ENCODE measurements at places on chromosomes 6 and 20.

DNA sequence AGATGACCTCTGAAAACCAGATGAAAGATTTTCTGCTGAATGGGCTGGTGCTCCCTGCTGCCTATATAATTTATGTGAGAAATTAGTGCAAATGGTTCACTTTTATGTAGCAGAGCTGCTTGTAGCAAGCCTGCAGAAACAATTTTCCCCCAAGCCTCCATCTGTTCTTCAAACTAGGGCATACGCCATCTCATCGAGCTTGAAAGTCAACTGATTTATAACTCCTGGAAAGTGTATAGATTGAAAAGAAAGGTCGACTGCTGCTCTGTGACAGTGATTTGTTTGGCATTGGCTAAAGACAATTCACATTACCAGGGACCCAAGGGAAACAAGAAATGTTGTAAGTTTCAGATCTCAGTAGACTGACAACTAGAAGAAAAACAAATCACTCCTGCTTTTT, 93.3 kb downstream of the PACRG start:
- DNase-seq = no peak

DNA sequence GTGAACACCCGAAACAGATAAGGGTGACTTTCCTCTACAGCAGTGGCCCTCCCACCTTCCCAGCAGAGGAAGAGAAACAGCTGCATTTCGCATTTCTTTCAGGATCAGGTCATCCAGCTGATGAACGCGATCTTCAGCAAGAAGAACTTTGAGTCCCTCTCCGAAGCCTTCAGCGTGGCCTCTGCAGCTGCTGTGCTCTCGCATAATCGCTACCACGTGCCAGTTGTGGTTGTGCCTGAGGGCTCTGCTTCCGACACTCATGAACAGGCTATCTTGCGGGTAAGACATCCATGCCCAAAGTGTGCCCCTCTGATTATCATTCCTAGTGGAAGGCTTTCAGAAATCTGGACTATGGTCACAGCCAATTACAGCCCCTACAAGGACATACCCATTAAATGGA, 27.8 kb upstream of the MROH8 start:
- DNase-seq = no peak

DNA sequence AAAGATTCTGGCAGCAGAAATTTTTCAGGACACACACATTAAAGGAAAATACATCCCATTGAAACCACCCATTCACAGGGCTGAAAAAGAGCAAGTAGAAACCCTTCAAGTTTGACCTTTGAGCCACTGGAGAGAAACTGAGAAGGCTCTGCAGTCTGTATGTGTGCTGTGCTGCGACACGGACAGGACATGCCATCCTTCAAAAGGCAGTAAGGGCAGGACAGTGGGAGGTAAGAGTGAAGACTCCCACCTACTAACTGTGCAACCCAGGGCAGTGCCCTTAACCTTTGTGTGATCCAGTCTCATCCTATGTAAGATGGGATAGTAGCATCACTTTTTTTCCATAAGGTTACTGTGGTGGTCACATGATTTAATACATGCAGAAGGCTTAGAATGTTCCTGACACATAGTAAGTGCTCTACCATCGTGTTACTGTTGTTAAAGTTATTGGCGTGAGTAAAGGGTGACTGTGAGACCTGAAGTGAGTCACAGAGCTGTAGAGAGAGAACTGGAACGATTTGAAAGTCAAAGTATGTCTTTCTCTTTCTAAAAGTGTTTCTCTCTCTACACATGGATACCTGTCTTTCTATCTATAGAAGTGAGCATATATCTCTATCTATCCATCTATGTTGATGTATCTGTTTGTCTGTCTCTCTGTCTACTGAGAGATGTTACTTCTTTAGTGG, 153.7 kb upstream of the OLIG3 start:
- DNase-seq = no peak

DNA sequence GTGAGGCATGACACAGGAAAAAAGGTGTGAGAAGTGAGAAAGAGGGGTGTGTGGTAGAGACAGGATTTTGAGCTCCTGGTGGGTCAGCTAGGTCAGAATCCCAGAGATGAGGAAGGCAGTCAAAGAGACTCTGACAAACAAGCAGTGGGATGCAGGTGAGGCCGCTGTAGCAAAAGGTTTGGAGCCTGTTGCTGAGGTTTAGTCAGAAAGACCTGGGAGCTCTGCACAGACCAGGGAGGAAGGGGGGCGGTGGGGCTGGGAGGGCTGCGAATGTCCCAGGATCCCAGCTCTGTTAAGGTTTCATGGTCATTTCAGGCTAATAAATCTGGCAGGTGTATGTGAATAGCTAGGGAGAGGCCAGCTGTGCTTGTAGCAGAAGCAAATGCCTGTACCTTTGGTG, 373.9 kb upstream of the SYNCRIP start:
- DNase-seq = no peak

GRCh38 chr6:6659600-6660327, 71.2 kb downstream of the LY86 start:
- no peak for DNase-seq

- DNase-seq = no peak
Observed at GRCh38 chr6:130583268-130583667, 217.5 kb downstream of the TMEM200A start.

DNA sequence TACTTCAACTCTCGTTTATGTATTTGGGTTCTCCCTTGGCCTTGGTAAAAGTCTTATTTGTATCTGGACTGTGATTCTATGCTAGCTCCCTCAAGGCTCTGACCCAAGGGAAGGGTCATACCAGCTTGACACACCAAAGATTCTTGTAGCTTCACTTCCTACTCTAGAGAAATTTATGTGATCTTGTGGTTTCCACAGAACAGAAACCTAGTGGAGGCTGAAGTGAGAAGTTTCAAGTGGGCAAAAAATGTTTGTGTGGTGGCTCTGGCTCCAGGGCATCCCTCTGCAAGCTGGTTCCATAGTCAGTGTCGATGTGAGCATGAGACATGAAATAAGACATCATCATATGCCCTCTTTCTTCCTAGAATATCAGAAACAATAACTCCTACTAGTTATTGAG, 48.1 kb upstream of the TNFRSF21 start:
- no peak for DNase-seq

DNA sequence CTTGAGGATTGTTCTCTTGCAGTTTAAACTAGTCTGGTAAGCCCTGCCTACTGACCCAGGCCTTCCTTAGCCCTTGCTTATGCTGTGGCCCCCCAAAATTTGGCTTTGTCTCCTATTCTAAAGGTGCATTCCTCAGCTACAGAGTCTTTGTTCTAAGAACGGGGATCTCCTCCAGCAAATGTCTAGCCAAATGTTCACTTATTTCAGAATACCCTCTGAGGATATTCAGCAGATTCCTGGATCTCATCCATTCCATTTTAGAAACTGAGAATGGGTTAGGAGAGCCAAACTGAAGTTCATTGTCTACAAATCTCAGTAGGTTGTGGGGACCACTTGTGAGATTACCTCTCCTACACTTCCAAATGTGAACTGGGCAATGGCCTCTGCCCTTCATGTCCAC, 164.2 kb upstream of the ARG1 start:
- no peak for DNase-seq

GRCh38 chr20:642398-643174, 10.4 kb downstream of the SRXN1 start:
- DNase-seq = no peak

DNA sequence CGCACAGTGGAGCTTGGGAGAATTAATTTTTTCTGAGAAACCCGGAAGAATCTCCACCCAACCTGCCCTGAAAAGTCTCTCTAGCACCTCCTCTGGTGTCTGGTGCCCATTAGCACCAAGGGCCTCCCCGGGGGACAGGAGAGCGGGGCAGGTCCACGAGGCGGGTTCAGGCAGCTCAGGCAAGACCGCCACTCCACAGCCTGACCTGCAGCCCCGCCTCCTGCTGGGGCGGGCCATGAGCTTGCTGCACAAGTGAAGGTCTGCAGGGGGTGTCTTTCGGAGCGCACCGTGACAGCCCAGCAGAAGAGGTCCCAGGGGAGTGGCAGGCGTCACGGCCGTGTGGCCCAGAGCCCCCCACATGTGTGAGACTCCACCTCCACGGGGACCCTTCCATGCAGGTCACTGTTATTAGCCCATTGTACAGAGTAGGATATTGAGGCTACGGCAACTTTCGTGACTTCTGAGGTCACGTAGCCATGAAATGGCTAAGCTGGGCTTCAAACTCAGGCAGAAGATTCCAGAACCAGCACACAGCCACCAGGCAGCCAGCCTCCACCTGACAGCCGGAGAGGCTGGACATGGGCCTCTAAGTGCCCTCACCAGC, 63.9 kb upstream of the SLCO4A1 start:
- DNase-seq = no peak

DNA sequence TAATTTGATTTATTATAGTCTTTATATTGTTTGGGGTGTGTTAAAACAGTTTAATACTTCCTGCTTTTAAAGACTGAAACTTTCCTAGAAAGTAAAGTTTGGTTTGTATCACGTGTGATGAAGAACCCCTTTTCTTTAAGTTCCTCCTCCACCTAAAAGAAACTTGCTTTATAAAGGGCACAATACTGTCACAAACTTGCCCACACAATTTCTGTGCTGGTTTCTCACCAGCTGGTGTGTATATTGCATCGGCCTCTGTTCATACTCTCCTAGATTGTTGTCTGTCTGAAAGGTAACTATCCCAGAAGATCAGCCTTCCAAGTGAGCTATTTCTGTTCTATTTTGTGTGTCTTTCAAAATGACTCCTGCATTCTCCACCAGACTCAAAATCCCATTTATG, 46.9 kb downstream of the ANKRD6 start:
- no peak for DNase-seq

DNA sequence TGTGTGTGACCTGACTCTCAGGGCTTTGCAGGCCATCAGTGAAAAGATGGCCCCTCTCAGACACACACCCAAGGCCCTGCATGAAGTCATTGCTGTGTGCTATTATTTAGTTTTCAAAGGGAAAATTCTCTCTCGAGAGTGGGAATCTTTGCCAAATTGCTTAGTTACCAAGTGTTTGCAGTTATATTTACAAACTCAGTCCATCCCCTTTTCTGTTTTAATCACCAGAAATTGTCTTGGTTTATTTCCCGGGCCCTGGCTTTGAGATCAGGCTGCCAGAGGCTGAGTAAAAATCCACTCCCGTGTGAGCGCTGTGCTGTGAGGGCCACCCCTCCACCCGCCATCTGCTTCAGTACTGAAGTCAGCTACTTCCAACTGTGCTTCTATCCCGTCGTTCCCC, 163.1 kb downstream of the SOD2 start:
- no peak for DNase-seq

DNA sequence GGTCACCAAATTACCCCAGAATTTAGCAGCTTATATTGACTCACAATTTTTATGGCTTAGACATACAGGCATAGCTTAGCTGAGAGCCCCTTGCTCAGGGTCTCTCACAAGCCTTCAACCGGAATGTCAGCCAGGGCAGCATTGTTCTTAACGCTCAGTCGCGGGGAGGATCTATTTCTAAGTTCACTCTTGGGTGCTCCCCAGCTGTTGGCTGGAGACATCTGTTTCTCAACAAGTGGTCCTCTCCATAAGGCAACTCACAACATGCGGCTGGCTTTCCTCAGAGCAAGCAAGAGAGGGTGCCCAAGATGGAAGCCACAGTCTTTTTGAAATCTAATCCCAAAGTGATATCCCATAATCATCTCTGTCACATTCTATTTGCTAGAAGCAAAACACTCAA, 46.6 kb downstream of the SLX4IP start:
- no peak for DNase-seq

DNA sequence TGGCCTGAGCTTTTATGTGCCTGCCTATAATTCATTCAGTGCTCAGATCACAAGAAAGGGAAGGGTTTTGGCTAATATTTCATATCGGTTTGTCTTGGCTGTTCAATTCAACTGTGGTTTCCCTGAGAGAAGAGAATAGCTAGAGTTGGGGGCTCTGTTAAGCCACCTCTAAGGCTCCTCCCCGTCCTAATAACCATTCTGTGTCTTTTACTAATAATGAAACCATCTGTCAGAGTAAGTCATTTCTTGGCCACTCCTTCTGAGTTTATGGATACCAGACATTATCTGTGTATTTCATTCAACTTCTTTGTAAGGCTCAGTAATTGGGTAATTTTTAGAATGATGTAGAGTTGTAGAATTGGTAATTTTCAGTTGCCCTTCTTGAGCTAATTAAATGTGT, 5.2 kb downstream of the STX11 start:
- no peak for DNase-seq

GRCh38 chr6:154508573-154509375, 1.7 kb downstream of the CNKSR3 start:
- DNase-seq = peak; percentile 24

GRCh38 chr6:14283600-14284235, 166.1 kb downstream of the CD83 start:
- no peak for DNase-seq

DNA sequence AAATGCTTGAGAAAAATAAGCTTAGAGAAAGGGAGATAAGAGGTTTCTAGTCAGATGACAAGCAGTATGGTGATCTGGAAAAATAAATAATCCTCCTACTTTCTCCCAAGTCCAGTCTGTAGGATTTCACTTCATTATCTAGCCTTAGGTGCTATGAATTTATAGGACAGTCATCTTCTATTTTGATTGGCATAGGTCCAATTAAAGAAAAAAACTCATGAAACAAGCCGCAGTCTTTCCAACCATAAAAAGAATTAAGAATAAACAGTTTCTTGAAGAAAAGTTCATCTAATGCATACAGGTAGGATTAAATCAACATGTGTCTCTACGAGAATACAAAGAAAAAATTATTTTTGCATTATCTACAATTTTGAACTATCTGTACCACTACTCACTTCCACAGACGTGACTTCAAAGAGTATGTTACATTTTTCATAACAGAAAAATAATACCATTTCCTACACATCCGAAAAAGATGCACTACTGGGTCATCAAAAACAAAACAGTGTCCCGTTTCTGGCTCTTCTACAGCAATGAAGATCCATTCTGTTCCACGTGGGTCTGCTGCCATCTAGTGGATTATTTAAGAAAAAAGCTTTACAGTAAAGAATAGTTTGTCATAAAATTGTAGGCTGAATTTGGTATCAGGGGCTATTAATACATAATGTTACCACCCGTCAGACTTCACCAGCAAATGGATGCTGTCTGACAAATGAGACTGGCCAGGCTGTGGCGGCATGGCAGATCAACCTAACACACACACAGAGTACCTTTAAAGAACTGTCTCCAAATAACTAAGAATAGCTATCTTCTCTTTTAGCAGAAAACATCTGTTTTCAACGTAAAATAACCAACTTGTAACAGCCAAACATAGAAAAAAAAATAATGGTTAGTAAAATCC, 28.9 kb downstream of the STX7 start:
- DNase-seq = peak; percentile 53

Data from SHP77 (cell line).